Stimulated activated naive CD4-positive, alpha-beta T cell treated with Interleukin-2 at 50 U/mL for 16 hours (primary cell): ENCODE measurements at places on chromosomes 11 and 22.

DNA sequence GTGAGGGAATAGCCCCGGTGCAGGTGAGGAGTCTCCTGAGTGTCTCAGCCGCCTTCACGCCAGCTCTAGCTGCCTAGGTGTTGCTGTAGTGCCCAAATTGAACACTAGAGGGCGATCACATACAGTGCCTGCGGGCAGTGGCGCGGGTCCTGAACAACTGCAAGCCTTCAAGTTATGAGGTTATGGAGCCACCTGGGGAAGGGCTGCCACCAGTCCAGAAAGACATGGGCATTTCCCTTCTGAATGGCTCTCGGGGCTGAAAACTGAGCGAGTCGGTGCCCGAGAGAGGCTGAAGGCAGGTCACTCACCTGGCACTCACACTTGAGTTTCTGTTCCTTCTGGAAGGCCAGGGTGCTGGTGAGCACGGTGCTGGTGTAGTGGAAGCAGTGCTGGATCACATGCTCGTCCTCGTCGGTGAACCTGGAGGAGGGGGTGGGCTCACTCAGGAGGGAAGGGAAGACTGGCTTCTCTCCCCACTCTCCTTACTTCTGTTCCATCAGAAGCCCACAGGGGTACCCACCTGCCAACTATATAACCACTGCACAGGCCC, 88.4 kb downstream of the PDE2A start:
- peak; percentile 11 for DNase-seq

DNA sequence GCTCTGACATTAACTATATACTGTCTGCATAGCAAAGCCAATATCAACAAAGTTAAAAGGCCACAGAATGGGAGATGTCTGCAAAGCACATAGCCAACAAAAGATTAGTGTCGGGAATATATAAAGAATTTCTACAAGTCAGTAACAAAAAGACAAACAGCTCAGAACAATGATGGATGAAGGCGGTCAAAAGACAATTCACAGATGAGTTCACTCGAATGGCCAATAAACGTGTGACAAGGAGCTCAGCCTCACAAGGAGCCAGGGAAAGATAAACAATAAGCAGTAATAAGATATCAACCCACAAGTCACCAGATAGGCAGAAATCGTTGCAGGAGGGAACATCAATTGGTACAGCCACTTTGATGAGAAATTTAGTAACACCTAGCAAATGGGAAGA, 106.0 kb upstream of the ISX start:
- no peak for DNase-seq

DNA sequence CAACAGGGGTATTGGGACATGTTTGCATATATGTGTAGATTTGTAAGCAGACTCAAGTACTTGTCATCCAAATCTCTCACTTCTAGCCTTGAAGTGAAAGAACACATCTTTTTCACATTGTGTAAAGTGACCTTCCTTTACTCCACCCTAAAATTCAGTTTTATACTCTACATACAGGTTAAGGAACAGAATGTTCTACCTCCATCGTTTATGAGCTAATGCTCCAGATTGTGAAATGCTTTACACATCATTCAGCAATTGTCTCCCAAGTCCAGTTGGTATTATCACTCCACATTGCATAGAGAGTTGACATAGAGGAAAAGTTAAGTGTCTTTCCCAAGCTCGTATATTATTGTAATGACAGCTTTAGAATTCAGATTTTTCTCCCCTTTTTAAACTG, 46.1 kb upstream of the BLID start:
- no peak for DNase-seq

DNA sequence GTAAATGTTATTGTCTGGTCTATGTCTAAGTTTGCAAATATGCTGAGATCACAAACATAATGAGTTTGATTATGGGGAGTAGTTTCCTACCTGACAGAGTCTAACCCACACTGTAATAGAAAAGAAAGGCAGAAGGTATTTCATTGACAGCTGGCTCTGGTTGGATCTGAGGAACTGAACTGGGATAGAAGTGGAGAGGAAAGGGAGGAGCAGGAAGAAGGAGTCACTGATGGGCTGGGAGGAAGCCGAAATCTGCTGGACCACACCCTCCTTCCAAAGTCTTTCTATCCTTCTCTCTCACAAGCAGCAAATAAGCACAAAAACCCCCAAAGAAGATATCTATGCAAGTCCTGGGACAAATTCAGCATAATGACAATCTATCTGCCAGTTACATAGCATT, 11.7 kb downstream of the BLID start:
- no peak for DNase-seq

GRCh38 chr11:97856666-97857065, 1164.1 kb upstream of the CNTN5 start:
- no peak for DNase-seq

- no peak for DNase-seq
Measured at GRCh38 chr22:48805516-48805915, 1022.2 kb downstream of the BRD1 start.

GRCh38 chr22:21818487-21819182, 48.8 kb downstream of the MAPK1 start:
- DNase-seq = no peak

DNA sequence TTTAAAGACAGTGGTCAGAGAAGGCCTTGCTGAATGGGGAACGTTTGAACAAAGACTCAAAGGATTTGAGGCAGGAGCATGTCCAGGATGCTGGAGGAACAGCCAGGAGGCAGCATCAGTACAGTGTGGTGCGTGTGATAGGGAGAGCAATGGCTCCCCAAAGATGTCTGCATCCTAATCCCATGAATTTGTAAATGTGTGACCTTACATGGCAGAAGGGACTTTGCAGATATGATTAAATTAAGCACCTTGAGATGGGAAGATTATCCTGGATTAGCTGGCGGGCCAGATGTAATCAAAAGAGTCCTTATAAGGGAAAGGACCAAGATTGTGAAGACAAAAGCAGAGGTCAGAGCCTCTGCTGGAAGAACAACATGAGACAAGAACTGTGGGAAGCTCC, 24.6 kb upstream of the FAT3 start:
- DNase-seq = no peak

GRCh38 chr11:61147791-61148620, 13.2 kb downstream of the VPS37C start:
- DNase-seq = no peak

GRCh38 chr22:31241200-31241599, 29.1 kb downstream of the LIMK2 start:
- DNase-seq = no peak

DNA sequence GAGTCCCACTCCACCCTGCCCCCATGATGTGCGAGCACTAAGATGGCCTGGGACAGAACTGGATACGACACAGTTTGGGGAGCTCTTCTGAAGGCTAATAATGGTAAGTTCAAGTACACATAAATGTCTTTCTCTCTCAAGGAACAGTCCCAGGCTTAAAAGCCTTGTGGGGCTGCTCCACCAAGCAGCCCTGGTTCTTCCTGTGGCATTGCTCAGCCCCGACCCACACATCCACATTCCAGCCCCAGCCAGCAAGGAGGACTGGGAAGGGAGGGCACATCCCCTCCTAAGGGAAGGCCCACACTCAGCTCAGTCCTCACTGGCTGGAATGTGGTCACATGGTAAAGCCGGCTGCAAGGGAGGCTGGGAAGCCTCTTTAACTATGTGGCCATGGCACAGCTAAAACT, 13.3 kb upstream of the MB start:
- DNase-seq = no peak

- DNase-seq = no peak
Measured at GRCh38 chr11:68963779-68964178, 17.0 kb downstream of the MRGPRD start.

GRCh38 chr11:35933320-35933871, 10.5 kb upstream of the LDLRAD3 start:
- DNase-seq = no peak

GRCh38 chr11:62108971-62109404, 14.8 kb upstream of the INCENP start:
- DNase-seq = no peak

DNA sequence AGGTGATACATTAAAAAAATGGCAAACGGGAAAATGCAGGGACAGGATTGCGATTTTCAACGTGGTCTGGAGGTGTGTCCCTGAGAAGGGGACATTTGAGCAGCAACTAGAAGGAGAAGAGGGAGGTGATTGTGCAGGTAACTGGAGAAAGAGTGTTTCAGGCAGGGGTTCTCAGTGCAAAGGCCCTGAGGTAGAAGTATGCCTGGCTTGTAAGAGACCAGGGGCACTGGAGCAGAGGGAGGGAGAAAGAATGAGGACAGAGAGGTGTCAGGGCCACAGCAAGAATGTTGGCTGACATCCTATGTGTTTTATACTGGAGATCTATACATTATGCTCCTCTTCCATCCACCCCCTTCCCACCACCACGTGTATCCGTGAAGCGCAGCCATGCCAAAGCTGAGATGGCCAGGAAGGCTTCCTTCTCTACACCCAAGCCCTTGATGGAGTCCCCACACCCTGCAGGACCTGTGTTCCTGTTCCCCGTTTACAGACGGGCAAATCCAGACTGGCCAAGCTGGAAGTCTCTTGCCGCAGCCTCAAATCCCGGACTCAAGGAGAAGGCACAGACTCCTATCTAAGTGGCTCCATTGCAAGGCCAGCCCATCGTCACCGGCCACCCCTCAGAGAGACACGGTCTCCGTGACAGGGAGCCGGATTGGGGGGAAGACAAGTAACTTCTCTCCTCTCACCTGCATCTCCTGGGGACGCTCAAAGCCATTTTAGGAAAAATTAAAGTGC, 416.1 kb downstream of the MN1 start:
- no peak for DNase-seq

- DNase-seq = no peak
Measured at GRCh38 chr11:68025047-68025446, 5.4 kb upstream of the NDUFS8 start.

DNA sequence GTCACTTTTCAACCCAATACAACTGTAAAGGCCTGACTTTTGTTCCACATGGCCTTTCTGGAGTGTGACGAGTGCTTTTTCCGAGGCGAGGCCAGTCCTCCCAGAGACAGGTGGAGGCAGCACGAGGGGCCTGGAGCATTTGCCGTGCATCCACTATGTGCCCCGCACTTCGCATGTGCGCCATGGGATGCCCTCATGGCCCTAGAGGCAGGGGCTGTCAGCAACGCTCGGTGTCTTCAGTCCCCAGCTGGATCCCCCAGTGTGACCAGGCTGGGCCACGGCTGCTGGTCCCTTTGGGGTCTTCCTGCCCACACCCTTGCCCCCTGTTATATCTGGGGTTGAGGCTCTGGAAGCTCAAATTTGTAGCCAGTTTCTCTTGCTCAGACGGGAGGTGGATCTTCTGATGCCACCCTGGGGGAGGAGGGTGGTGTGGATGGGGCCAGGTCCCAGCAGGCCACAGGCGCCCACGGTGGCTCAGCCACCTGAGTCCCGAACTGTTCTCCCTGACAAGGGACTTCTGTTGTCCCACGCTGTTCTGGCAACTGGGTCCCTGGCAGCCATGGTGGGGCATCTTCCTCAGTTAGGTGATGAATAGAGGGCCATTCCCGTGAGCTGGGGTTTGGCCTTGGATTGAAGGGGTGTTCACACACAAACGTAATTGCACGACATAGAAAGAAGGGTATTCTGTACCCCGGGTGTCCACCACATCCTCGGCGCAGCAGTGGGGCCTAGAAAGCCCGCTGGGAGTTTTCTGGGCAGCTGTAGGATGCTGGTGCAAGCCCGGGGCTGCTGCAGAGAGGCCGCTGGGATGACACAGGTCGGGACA, 100.9 kb downstream of the CTTN start:
- no peak for DNase-seq

GRCh38 chr22:19864538-19865106, 9.9 kb upstream of the GNB1L start:
- DNase-seq = no peak

DNA sequence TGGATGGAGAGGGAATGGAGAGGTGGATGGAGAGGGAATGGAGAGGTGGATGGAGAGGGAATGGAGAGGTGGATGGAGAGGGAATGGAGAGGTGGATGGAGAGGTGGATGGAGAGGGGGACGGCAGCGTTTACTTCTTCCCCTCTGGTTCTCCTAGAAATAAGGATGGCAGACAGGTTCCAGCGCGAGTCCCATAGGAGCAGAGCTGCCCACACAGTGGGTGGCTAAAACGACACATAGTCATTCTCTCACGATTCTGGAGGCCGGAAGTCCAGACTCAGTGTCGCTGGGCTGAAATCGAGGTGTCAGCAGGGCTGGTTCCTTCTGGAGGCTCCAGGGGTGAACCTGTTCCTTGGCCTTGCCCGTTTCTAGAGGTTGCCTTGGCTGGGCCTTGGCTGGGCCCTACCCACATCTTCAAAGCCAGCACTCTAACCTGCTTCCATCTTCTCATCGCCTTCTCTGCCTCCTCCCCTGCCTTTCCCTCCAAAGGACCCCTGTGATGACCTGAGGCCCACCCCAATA, 12.7 kb upstream of the CTSD start:
- no peak for DNase-seq

DNA sequence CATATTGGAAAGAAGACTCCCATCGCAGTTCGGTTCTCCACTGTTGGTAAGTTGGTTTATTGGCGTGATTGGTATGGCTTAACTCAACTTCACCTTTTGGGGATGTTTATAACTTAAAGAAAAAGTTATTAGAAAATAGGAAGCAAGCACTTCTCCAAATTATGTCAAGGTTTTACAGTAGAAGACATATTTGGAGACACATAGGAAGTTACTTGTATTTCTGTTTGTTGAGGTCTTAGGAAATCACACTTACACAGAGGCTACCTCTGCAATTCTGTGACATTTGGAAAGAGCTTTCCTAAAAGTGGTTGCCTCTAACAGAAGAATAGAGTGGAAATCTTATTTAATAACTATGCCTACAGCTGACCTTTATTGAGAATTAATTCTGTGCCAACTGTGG, 12.3 kb downstream of the CAT start:
- no peak for DNase-seq

DNA sequence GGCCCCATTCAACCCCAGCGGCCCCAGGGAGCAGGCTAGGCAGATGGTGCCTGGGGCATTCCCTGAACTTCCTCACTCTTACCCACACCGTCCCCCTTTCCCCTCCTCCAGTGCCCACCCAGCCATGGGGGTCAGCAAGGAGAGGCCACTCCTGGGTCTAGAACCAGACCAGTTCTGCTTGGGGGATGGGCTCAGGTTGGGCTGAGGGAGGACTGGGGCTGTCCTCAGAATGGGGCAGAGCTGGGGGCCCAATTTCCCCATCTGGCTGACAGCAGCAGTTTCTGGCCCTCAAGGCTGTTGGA, 12.4 kb downstream of the SCYL1 start:
- no peak for DNase-seq

DNA sequence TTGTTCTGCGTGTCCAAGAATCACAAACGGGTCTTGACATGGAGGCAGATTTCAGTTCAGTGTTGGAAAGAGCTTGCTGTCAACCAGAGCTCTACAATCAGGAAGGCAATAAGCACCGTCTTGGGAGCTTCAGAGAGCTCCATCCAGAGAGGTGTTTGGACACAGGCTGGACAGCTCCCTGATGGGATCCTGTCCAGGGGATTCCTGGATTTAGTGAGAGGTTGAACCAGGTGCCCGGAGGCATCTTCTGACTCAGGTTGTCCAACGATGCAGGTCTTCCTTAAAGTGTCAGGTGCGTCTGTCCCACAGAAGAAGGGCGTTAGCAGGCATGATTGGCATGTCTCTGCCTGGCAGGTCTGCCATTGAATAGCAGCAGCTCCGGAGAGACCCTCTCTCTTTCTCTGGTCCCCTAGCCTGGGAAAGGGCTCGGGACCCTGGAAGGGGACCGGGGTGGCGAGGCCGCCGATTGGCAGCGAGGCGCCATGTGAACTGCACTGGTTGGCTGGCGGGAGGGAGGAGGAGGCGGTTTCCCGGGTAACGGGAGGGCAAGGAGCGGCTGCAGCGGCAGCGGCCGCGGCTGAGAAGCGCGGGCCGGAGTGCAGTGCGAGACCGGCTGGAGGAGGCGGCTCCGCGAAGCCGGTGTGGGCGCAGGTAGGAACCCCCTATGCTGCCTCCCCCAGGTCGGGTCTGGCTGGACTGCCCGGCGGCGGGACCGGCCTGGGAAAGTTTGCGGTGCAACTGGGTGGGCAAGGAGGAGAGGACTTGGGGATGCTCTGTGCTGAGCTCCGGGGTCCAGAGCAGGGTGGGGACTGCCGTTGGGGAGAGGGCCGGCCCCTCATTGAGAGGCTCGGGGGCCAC, 104.1 kb upstream of the E2F8 start:
- no peak for DNase-seq
